ENCODE measurements at places on chromosomes 6 and 20.

GRCh38 chr6:62980724-62981123 lies 230.5 kb upstream of the FKBP1C start:
- no peak for DNase-seq

DNA sequence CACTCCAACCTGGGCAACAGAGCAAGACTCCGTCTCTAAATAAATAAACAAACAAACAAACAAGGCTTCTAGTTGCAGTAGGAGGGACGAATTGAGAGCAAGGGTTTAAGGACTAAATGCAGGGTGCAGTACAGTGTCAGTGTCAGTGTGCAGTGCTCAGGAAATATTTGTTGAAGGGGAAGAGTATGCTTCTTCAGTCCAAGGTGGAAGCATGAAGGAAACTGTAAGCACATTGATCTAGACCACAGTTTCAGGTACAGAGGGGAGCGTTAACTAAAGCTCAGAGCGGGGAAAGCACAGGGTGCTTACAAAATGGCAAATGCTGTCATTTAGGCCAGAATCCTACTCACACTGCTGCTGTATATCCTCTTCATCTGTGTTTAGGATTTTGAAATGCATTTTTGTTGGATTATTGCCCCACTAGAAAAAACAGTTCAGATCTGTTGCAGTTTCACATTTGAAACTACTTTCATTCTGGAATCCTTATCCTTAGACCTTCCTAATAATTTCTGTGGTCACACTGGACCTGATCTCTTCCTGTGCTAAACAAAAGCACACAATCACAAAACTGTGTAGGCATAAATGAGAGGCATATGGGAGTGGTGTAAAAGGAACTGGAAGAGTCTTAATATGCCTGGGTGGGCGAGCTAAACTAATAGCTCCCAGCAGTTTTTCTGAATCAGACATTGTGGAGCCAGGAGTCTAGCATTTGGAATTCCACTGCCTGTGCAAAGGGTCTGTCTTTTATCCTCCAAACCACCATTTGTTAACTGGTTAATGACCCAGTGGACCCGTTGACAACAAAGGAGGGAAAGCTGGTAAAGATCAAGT lies 41.4 kb downstream of the CBFA2T2 start:
- no peak for DNase-seq

GRCh38 chr6:156889986-156890385 lies 112.8 kb downstream of the ARID1B start:
- no peak for DNase-seq

GRCh38 chr20:9206486-9206885 lies 137.6 kb downstream of the PLCB4 start:
- DNase-seq, result no peak

- no peak for DNase-seq
These were observed 49.5 kb downstream of the TRIM38 start for GRCh38 chr6:26012061-26012460.

- no peak for DNase-seq
These were observed 230.8 kb downstream of the CD83 start for GRCh38 chr6:14348389-14348788.

GRCh38 chr6:88115307-88115706 lies 50.8 kb downstream of the CNR1 start:
- no peak for DNase-seq
